ENCODE measurements at places on chromosomes 5 and 9.

- no peak for DNase-seq
Observed at GRCh38 chr5:73317523-73317922, 131.1 kb downstream of the FOXD1 start.

- DNase-seq = no peak
Observed at GRCh38 chr5:61435368-61435767, 103.3 kb downstream of the ZSWIM6 start.

DNA sequence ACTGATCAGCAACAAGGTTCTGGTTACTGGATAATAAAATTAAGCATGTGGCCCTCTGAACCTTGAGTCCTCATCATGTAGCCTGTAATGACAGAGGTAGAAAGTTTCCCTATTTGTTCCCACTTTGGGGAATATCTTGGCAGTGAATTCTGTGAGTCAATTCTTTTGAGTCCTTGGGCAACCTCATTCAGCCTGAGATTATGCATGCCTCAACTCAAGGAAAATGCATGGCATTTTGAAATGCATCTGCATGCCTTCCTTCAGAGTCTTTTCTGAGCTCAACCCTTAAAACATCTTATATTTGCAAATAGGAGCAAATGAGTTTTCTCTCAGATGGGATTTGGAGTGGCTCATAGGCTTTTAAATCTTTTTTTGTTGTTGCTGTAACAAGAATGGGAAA, 218.1 kb upstream of the CD180 start:
- DNase-seq = peak; percentile 11

DNA sequence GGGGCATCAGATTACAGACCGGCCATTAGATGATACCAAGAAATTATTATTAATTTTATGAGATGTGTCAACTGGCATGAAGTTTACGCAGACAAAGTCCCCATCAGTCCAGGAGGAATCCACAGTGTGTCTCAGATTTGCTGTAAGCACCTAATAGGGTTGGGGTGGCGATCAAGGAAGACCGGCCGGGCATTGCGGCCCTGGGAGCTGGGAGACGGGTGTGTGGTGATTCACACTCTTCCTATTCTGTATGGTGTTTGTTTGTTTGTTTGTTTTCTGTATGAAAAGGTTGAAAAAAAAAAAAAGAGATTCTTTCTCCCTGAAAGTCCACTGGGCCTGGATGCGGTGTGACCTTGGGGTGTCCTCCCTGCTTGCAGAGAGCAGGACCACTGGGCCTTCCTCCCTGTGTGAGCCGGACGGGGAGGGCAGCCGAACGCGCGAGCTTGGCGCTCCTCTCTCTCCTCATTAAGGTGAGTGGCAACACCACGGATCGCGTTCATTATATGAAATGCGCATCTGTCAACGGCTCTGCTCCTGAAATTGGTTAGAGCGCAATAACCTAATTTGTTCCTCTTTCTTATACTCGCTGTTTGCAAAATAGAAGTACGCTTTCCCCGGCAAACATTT, 15.1 kb downstream of the RASGEF1C start:
- DNase-seq = no peak

DNA sequence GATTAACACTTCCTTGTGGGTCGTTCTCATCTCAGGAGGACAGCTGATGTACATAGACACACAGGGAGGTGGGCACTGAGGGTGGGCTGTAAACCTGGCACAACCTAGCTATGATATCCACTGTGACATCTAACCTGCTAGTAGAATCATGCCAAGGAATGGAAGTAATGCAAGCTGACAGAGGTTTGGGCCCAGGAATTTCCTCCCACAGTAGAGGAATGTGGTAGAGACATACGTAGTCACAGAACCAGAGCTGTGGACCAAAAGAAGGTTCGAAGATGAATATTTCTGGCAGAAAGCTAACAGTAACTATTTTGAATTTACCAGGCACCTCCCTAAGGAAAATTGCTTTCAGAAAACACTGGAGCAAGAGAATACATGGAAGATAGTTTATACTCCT, 15.2 kb upstream of the DNAJC25 start:
- no peak for DNase-seq

- DNase-seq = no peak
Observed at GRCh38 chr9:96245399-96245798, 56.6 kb downstream of the HSD17B3 start.

DNA sequence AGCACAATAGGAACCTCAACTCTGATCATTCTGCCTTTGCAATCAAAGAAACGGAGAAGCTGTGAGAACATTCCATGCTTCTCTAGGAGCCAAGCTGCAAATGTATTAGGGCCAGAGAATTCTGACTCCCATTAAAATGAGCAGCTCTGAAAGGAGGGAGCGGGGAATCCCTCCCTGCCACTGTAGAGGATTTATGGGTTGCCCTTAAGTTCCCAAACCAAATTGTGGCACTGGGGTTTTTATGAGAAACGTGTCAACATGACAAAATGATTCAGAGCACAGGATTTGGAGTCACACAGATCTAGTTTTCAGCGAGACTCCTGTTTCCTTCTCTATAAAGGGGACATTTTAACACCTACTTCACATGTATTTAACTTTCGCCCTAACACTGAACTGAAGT, 1.8 kb downstream of the IL6ST start:
- DNase-seq = no peak

DNA sequence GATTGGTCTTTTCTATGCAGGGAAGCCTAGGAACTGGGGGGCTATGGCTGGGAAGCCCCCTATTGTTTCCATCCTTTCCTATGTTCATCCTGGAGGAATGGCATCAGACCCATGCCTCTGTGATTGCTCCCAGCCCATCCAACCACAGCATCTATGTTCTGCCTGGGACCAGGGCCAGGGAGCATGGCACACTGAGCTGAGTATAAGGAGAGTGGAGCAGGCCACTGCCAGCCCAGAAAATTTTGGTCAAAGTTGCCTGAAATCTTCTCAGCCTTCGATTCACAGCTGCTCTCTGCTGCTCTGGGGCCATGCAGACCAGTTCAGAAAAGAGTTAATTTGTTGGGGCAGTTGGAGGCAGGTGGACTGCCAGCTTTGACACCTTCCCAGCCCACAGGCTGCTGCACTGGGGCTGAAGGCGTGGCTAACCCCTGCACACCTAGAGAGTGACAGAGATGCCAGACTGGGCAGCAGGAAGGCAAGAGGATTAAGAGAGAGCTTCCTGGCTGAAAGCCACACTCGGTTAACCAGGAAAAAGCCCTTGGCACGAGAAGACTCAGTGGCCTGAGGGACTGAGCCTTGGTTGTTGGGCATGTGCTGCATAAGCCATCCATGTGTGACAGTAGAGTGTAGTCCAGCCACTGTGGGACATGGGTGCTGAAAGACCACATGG, 12.1 kb downstream of the TGFBI start:
- no peak for DNase-seq

DNA sequence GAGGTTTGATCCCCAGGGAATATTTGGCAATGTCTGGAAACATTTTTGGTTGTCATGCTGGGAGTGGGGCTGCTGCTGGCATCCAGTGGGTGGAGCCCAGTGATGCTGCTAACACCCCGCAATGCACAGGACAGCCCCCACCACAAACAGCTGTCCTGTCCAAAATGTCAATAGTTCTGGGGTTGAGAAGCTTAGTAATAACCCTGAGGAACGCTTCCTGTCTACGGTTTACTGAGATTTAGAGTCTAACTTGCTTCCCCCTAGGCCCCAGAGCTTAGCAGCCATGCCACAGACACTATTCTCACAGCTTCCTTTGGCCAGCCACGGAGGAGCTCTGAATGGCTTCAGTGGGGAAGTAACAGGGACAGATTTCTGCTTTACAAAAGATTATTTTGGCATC, 66.5 kb downstream of the MSX2 start:
- DNase-seq = no peak

DNA sequence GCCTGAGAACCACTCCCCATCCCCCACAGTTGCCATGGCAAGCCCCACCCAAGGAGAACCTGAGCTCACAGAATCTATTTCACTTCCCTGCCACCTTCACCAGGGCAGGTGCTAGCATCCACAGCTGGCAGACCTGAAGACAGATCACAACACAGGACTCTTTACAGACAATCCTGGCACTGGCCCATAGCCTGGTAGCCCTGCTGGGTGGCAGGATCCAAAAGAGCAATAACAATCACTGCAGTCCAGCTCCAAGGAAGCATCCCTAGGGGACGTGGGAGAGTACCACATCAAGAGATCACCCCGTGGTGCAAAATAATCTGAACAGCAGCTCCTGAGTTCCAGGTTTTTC, 463.2 kb upstream of the PIK3R1 start:
- no peak for DNase-seq

GRCh38 chr9:3189113-3189861, 336.5 kb downstream of the RFX3 start:
- no peak for DNase-seq

- peak; percentile 63 for DNase-seq
Observed at GRCh38 chr9:134642385-134643181, 980 bp downstream of the COL5A1 start.

GRCh38 chr9:133374612-133375115, 1.2 kb downstream of the SURF4 start:
- no peak for DNase-seq

DNA sequence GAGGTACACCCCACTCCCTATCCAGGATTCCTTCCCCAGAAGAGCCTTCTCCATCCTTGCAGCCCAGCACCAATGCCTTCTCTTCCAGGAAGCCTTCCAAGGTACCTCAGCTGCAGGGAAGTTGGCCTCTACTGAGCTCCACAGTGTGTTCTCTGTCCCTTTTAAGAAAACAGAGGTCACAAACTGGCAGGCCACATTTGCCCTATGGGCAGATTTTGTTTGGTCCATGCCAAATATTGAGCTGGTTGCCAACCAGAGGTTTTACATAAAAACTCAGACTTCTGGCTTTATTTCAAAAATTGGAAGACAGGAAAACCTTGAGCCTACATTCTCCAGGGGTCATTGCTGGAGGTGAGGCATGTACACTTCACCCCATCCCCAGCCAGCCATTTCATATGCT, 9.0 kb upstream of the NDST1 start:
- DNase-seq = no peak

- no peak for DNase-seq
Observed at GRCh38 chr5:81181576-81182316, 51.4 kb upstream of the CKMT2 start.

DNA sequence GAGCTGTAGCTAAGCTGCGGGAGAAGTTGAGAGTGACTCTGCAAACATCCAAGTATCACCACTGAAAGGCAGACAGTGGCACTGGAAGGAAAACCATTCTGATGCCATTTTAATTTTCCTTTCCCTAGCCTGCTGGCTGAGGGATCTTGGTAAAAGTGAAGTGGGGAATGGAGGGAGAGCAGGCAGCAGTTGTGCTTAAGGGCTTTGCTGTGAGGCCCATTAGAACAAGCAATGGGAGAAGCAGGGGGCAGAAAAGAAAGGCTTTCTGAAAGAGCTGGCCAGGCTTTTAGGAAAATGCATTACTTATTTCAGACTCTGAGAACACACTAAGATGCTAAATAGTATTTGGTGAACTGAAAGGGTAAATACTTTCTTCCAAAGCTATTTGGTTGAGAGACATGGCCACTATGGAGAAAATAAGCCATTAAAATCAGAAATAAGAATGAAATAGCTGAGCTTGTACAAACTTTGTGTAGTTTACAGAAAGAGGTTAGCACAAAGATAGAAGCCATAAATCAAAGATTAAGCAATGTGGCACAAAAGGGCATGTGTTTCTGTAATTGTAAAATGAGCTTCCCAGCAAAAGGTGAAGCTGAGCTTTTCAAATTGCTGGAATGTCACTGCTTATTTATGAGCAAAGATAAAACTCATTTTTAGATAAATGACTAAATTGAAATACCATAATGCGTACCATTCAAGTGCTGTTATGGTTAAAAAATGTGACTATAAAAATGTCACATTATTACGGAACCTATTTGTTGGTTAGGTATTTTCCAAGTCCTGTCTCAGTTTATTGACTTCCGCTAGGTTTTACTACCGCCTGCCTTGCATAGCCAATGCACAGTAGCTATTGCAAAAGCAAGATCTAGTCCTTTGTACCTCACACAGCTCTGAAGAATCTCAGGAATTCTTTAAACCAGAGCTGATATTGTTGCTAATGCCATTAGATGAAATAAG, 20.8 kb downstream of the SNCAIP start:
- no peak for DNase-seq

DNA sequence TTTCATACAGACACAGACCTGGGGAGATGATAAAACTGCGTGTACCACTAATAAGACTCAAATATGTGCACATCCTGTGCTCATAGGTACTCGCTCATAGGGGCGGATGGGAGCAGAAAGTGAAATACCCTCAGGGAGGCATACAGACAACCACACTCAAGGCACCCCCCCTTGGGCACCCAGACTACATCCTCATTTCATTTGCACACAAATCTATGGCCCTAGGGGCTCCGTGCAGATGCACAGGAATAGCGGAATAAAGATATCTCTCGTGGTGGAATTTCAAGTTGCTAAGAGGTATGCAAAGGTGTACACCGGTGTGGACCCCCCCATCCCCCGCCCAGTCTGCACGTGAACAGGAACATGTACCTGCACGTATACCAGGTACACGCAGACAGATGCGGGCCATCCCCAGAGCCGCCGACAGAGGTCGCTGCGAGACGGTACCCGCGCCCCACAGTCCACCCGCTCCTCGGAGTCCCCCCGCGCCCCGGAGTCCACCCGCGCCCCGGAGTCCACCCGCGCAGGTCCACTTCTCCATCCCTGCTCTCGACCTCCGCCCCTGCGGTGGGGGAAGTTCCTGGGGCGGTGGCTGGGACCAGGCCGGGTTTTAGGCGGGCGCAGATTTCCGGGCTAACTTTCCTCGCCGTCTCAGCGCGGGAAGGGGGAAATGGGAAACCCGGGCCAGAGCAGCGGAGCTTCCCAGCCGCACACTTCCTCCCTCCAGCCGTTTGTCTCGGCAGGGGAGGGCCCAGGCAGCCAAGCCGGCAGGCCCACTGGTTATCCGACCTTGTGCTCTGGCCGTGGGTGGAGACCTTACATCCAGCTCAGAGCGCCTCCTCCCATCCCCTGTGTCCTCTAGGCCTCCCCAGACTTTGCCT, 1.0 kb upstream of the IL12B start:
- no peak for DNase-seq

GRCh38 chr9:88953381-88954029, 37.8 kb upstream of the S1PR3 start:
- no peak for DNase-seq

DNA sequence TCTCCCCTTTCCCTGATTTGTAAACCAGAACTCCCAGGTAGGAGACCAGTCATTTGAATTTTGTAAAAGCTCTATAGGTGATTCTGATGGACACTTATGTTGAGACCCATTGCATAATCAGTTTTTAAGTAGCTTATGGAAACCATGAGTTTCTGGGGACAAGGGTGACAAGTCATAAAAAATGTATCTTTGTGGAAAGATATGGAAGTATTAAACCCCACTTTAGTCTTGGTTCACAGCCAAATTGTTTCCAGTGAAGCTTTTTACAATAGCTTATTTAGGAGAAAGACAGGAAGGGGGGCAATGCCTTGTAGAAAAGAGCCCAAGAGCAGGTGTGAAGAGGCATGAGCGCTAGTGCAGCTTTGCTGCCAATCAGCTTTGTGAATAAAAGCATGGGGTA, 453 bp upstream of the CCL28 start:
- no peak for DNase-seq

DNA sequence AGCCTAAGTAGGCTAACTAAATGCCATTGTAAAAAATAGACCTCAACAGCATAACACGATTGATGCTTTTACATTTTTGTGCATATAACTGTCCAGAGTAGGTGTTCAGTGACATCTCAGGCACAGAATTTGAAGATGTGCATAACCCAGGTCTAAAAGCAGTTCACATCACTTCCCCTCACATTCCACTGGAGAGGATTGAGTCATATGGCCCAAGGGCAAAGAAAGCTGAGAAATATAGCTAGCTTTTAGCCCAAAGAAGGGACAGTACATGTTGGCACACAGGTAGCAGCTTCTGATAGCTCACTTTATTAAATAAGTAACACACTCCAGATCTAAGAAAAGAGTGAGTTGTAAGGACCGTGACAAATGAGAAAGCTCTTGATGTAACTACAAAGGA, 2259.5 kb upstream of the WWC1 start:
- DNase-seq = no peak
